NCI-H510A (cell line): ENCODE measurements at places on chromosomes 2 and 18.

- no peak for DNase-seq
These were observed 211.1 kb upstream of the GALNT5 start for GRCh38 chr2:157046396-157046795.

- no peak for DNase-seq
These were observed 50.9 kb downstream of the BIN1 start for GRCh38 chr2:127056086-127056485.

DNA sequence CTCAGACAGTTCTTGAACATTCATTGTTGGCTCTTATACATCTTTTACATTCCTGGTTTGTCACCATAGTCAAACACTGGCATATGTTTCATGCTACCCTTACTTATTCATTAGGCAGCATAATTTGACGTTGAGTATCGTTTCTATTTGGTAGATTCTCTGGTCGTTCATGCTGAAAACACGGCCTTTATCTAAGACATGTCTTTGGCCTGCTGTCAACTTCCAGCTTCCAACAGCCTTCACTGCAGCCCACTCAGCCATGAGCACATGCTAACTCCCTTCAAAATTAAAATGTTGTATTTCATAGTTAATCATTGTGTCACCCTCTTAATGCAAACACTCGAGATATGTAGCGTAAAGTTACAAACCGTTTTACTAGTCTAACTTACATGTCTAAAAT is 493.0 kb upstream of the NRP2 start:
- DNase-seq: no peak

DNA sequence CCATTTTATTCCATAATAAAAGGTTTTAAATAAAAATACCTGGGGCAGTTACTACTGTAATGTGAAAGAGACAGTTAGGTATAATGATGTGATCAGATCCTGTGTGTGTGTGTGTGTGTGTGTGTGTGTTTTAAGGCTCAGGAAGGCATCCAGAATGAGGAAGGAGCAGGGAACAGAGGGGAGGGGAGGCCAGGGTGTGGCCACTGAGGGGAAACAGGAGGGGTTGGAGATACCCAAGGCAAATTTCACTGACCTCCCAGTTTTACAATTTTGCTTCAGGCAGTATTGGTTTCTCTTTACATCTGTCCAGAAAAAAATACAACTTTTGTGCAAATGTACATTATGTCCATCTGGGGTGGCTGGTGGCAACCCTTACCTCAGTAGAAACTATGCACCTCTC is 163.5 kb upstream of the FBXO11 start:
- no peak for DNase-seq

- DNase-seq: no peak
These were observed 1438.0 kb upstream of the ZEB2 start for GRCh38 chr2:145957929-145958328.
